ENCODE measurements at places on chromosomes 3 and 15.

DNA sequence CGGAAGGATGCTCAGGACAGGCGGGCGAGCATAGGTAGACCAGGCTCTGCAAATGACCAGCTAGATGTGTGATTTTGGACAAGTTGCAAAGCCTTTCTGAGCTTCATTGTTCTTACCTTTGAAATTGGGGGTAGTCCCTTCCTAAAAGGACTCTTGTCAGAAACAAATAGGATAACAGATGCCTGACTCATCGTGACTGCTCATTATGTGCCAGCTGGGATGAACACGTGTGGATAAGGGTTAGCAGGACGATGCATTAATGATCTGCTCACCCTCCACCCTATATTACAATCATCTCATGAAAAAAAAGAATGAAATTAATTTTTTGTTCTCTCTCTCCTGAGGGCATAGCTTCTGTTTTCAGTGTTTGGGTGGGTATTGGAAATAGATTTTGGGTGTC, 223.4 kb downstream of the NR2F2 start:
- DNase-seq, result no peak

GRCh38 chr3:27093771-27094170, 275.4 kb downstream of the NEK10 start:
- DNase-seq, result no peak

- no peak for DNase-seq
These were observed 71.5 kb downstream of the CERS3 start for GRCh38 chr15:100457201-100457600.

DNA sequence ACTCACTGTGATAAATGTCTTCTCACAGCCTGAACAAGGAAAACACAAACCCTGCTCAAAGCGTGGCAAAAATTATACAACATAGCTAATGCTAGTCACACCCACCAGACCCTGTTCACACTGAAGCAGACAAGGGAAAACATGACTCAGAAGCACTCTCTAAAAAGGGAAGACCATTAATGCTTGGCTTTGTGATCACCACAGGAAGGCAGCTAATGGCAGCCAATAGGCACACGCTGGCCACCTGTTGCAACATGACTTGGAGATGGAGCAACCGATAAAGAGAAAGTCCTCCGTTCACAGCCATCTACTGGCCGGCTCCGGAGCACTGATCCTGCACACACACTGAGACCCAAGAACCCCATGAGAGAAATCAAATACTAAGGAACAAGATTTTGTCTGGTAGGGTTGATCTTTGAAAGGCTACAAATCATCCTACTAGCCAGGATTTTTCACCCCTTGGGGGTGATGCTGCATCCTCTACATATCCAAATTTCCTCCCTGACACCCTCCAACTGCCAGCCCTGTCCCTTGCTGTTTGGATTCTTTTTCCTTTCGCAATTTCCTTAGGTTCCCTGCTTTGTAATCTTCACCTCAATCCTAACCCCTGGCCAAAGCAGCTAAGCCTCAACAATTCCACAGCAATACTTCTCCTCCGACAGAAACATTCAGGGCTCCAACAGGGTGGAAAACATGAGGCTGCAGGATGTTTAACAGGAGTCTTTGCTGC, 3.2 kb downstream of the ZXDC start:
- DNase-seq, result peak; percentile 18

DNA sequence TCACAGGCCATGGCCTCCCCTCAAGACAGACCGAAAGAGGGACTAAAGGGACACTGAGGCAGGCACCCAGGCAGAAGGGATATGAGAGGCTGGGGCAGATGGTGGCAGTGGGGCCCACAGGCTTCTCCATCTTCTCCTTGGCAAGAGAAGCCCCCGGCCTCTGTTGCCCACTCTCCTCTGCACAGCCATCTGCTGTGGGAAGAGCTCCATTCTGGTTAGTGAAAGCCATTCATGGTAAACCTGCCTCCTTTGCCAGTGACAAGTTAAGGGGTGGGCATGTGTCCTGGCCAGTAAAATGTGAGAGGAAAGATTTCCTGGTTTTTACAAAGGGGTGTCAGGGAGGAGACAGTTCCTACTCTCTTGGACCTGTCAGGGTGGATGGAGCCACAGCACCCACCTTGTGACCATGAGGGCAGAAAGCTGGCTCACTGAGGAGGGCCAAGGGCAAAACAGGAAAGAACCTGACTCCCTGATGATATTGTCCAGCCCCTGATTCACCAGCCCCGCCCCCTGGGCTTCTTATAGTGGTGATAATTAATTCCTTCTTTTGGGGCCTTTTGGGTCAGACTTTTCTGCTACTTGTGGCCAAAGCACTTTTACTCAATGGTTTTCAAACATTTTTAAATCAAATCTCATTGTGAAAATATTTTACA, 130.4 kb upstream of the SMAD3 start:
- DNase-seq, result no peak

DNA sequence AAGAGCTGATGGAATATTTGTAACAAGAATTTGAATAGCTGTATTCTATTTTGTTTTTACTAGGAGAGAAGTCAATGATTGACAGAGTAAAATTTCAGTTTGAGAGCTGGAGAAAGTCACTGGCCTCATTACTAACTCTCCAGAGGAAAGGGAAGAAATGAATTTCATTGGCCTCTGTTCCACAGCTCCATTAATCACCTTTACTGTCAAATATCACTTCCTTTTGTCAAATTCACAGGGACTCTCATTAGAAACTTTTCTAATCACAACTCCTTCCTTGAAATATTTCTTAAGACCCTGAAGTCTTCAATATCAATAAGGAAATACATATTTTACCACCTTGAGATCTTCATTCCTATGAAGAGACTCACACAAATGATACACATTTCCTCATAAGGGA, 379.9 kb upstream of the RASGRP1 start:
- DNase-seq, result no peak

GRCh38 chr3:184642631-184643285, 69.1 kb downstream of the MAGEF1 start:
- no peak for DNase-seq

GRCh38 chr3:134651347-134652041, 672 bp upstream of the KY start:
- DNase-seq, result no peak

DNA sequence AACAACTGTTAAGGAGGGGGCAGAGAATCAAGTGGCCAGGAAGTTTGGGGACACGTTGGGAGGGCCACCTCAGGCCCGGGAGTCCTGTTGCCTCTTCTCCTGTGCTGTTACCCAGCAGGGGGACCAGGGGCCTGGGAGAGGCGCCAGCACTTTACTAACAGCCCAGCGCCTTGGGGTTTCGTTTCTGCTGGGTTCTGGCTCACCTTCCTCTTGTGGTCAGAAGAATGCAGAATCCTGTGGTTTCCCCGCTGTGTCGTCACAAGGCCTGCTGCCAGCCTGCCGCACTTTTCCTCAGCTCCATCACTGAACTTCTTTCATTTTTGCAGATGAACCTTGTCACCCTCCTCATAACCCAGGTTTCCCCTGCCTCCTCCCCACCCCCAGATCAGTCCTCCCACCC, 67.7 kb downstream of the SLC30A4 start:
- DNase-seq, result peak; percentile 94

DNA sequence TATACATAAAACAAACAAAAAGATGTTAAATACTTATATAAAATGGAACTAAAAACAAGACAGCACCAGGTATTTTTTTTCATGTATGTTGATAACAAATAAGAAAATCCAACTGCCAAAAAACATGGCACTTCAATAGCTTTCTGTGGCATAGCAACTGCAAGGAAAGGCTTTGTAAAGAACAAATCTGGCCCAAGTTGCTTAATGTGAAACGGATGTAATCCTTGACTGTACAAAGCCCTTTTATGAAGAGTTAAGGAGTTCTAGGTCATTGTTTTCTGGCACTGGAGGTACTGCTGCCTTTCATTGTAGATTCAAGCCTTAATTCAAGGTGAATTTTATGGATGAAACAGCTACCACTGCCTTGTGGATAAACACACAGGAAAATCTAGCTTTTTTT, 68.8 kb upstream of the SLC12A8 start:
- DNase-seq, result no peak

DNA sequence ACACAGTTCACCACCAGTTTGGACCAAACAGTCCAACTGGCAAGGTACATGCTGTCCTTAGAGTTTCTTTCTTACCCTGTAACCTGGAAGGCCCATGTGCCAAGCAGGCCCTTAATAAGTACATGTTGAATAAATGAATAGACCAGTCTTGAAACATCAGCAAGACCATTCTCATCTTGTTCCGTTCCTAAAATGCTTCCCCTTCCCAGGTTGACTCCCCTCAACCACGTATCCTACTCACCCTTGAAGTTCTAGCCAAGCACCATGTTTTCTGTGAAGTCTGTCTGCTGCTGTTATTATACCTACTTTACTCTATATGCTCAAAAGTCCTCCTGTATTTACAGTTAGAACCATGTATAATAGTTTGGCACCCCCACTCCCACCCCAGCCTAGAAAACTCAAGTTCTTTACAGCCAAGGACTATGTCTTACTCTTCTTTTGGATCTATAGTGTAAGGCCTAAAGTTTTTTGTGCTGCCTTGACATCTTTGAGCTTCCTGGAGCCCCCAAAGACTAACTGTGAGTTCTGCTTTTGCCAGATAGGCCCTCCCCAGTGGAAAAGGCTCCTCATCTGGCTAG, 49.2 kb upstream of the SSR3 start:
- DNase-seq, result no peak

DNA sequence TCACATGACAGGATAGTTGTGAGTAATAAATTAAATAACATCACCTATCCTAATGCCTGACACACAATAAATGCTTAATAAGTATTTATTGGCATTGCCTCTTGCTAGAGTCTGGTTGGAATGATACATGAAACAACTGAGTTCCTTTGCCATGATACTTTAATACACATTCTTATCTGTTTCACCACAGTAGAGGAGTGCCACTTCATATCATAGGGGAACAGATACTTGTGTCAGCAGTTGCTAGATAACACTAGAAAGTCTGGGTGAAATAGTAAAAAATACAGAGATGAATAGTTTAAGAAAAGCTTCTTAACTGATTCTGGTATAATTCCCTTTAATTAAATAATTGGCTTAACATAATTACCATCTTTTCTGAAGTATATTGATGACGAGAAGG, 380.0 kb upstream of the GOLIM4 start:
- DNase-seq, result no peak

- no peak for DNase-seq
These were observed 19.4 kb upstream of the ADAMTS7 start for GRCh38 chr15:78830514-78831228.

DNA sequence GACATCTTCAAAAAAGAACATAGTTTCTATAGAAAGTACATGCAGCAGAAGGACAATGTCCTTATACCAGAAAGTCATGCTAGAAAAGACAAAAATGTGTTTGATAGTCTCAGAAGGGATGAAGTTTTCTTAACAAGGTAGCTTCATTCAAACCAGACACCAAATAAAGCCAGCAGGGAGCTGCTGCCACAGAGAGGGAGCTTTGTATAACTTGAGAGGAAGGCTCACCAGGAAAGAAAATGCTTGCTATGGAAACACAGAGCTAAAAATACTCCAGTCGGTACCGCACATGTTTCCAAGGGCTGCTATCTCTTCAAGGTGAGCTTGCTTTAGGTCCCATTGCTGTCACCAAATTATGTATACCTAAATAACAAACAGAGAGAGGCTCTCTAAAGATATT, 1074.8 kb upstream of the ALCAM start:
- no peak for DNase-seq

DNA sequence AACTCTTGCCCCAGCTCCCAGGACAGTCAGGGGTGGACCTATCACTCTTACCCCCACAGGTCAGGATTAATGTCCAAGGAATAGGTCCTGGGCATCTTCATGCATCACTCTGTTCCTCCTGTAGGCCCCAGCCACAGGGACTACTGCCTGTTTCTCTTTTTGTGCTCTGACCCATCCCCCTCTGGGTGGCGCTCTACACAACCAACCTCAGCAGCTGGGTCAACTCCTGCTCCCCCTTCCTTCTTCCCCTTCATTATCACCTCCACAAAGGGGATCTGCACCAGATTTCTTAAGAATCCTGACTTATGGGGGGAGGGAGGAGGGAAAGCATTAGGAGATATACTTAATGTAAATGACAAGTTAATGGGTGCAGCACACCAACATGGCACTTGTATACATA, 12.2 kb upstream of the TRANK1 start:
- no peak for DNase-seq

DNA sequence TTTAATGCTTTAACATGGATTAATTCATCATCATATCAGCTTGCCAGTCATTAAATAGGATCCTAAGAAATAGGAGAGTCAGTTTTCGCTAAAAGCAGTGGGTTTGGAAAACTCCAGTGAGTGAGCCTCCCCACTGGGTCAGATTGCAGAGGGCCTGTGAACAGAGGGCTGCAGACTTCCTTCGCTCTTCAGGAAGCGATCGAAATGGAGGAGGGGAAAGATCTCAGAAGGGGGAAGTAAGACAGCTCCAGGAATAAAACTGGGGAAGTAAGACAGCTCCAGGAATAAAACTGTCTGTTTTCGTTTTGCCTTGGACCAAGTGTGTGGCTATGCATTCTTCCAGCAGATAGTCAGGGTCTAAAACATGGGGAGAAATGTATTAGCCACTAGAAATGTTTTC, 124.8 kb upstream of the C15orf61 start:
- no peak for DNase-seq

GRCh38 chr3:143188881-143189280, 69.3 kb downstream of the CHST2 start:
- DNase-seq, result no peak

GRCh38 chr3:169215461-169216352, 447.8 kb downstream of the MECOM start:
- no peak for DNase-seq

GRCh38 chr3:187969581-187969950, 184.4 kb upstream of the LPP start:
- DNase-seq, result no peak

DNA sequence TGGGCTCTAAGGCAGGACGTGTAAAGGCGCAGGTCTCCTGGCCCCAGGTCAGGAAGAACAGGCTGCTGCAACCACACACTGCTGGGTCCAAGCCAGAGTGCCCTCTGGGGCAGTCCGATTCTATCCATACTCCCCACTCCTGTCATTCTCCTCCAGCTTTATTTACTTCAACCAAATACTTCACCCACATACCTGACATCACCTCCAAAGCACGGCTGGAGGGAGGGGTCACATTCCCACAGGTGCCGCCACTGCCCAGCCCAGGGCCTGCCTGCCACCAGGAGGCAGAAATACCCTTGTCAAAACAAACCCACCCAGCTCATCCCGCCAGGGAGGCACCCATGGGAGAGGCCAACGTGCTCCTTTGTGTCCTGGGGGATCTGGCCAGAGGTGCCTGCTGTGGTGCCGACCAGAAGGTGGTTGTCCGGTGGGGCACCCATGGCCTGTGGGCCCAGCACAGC, 100.4 kb downstream of the DAPK2 start:
- peak; percentile 7 for DNase-seq

All from LoVo (cell line).